Activated naive CD4-positive, alpha-beta T cell treated with anti-CD3 and anti-CD28 coated beads for 36 hours (primary cell): ENCODE measurements at places on chromosomes 4 and X. TPM values are rescaled to one million over a fixed set of nuclear protein-coding genes. Genes with fewer than 3 reads are reported as not detected.

UGT2A1 gene
- not detected for total RNA-seq

BEND2 gene
- total RNA-seq = not detected

GIMD1 gene
- not detected for total RNA-seq

SLC49A3 gene
- total RNA-seq = not detected

CENPI gene
- total RNA-seq = 20.4 TPM

MAGEB17 gene
- total RNA-seq = not detected

GNL3L gene
- total RNA-seq = 47.9 TPM

EDA2R gene
- total RNA-seq = 5.8 TPM

INTS6L gene
- 14.2 TPM for total RNA-seq

ARHGAP6 gene
- total RNA-seq = not detected

- DNase-seq = no peak
Observed at GRCh38 chrX:101539116-101539515, 11.2 kb upstream of the ARMCX1 start.

DNA sequence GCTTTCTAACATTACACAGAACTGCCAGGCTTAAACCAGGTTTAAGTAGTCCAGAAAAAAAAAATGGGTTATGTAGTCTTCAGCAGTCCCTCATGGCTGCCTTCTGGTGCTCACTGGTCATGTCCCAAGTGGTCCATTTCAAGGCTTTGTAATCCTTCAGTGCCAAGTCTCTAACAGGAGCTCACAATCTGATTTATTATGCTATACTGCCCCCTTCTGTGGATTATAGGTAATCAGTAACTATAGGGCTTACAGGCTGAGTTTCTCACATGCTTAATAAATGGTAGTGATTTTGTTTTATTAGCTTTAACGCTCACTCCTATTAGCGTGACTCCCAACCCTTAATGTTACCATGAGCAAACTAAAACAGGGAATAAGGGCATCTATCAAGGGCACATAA lies 92.5 kb upstream of the EDA2R start:
- DNase-seq = no peak

DNA sequence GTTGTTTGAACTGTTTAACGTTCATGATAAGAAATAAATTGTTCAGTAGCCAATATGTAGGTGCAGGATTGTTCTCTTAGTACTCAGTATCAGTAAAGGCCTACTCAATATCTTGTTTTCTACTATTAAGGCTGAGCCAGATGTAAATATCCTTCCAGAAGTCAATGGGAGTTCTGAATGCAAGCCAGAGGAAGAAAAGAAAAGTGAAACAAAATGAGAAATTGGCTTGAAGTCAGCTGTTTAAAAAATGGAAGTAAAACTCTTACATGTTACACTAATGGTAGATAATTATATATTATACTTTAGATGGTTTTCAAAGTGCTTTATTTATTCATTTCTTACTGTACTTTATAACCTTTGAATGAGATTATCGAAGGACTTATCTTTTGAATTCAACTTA lies 1417.9 kb downstream of the ADGRL3 start:
- no peak for DNase-seq

DNA sequence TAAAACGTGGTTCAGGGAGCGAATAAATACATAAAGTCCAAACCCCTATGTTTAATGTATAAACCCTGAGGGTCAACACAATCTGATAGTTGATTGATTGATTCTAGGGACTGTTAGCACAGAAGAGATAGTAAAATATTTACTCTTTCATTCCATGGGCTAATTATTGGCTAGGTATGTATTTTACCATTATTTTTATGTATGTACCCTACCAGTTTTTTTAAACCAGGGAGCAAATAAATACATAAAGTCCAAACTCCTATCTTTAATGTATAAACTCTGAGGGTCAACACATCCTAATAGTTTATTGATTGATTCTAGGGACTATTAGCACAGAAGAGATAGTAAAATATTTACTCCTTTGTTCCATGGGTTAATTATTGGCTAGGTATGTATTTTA lies 40.0 kb downstream of the ZFX start:
- no peak for DNase-seq

GRCh38 chr4:53346920-53347852 lies 18.7 kb downstream of the SCFD2 start:
- DNase-seq = no peak

DNA sequence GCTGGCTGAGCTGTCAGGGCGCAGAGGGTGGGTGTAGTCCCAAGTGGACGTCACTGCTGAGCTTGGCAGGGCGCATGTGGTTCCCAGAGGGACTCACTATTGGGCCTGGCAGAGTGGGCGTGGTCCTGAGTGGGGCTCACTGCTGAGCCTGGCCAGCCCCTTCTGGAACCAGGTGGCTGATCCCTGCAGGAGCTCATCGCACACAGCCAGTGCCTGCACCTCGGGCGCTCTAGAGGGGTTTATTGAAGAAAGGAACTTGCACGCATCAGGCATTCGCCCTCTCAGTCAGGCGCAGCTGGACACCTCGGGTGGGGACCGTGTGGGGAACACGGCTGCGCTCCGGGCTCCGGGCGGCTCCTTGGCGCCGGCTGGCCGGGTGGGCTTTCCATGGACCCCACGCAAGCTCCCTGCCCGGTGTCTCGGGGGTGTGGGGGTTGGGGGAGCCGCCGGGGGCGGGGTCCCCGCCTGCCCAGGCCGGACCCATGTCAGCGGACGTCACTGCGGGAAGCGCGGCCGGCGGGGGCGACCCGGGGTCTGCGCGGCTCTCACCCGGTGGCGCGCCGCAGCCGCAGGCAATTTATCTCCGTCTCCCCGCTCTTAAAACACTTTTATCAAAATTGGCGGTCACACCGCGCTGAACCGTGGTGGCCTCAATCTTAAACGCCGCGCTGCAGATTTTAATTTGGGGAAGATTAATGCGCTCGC lies 65.4 kb upstream of the NKX1-1 start:
- DNase-seq = no peak

- DNase-seq = no peak
Observed at GRCh38 chr4:112546476-112546875, 30.5 kb upstream of the NEUROG2 start.

GRCh38 chr4:188372829-188373228 lies 233.6 kb downstream of the TRIML1 start:
- DNase-seq = no peak

GRCh38 chr4:15934259-15934658 lies 4.3 kb downstream of the FGFBP1 start:
- no peak for DNase-seq

GRCh38 chr4:31788676-31789075 lies 1068.5 kb downstream of the PCDH7 start:
- no peak for DNase-seq

DNA sequence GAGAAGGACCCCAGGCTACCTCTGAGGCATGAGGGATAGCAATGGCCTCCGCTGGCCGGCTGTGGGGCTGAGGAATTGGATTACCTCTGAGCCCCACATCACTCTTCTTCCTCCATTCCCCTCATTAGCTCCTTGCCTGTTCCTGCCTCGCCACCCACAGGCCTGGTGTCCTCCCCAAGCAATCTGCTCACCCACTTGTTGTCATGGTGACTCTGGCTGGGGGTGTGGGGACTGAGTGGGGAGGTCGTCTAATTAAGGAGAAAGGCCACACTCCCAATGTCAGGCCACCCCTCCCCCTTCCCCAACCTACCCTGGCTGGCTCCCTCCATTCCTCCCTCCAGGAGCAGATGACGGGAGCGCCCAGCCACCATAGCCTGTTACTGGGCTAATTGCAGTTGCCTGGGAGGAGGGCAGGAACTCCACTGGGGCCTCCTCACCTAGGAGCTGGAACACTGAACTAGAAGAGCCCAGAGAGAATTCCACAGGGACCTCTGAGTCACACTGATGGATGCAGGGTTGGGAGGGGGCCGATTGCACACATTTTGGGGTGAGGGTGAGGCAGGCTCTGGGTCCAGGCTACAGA lies 20.7 kb downstream of the NALF2 start:
- no peak for DNase-seq

DNA sequence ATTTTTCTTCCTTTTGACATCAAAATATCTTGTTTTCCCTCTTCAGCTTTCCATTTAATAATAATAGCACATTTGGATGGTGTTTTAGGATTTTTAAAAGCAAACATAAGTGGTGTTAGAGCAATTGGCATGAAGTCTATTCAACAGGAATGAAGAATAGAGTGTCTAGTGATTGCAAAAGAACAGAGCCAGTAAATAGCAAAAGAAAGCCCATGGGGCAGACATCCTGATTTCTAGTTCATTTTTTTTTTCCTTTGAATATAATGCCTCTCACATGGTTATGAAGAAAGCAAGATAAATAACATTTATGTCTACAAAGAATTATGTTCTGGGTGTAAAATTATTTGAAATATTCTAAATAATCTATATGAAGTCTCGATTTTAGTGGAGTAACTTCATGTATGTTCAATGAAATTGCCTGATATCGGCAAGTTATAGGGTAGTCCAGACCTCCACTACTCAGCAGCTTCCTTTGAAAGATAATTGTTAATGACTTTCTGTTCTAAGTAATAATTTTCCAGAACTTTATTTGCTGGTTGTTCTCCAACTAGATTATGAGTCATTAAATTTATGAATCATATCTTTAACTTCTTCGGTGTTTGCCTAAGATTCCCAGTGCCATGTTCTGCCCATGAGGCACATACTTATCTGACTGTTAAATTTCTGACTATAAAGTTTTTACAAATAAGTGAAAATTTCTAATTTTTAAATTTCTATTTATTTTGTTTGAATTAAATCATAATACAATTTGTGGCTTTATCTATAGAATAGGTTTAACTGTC lies 587.9 kb downstream of the TLL1 start:
- no peak for DNase-seq

GRCh38 chrX:48030237-48030636 lies 23.4 kb downstream of the SPACA5 start:
- DNase-seq = no peak

- DNase-seq = no peak
Observed at GRCh38 chr4:83852085-83852451, 316.2 kb downstream of the GPAT3 start.

- no peak for DNase-seq
Observed at GRCh38 chr4:89099034-89099433, 12.3 kb upstream of the TIGD2 start.

GRCh38 chr4:71609651-71610050 lies 174.2 kb downstream of the GC start:
- DNase-seq = no peak

DNA sequence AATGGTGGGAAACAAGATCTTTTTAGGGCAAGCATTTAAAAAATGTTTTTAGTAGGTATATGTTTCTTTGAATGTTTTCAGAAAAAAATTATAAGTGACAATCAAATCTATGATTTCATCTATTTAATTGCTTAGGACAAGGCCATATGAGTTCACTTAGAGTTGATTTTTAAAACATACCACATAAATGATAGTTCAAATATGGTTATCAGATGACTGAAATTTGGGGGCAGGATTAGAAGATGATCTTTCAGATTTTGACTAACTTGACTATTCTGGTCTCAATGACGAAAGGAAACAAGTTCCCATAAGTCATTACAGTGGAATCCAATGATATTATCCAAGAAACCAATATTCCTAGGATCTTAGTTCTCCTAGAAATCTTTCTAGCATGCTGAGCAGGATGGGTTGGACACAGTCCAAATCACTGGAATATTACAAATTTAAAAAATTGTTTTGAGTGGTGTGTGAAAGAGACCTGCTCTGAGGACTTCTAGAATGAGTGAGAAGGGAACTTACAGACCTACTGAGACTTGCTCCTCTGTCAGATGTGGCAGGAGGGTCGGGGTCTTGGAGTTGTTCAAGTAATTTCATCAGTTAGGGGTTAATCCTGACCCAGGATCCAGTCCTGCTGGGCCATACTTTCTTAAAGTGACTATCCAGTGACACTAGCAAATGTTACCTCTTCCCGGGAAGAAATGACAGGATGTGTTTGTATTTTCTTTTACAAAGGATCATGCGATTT lies 20.0 kb downstream of the RHOH start:
- peak; percentile 32 for DNase-seq

DNA sequence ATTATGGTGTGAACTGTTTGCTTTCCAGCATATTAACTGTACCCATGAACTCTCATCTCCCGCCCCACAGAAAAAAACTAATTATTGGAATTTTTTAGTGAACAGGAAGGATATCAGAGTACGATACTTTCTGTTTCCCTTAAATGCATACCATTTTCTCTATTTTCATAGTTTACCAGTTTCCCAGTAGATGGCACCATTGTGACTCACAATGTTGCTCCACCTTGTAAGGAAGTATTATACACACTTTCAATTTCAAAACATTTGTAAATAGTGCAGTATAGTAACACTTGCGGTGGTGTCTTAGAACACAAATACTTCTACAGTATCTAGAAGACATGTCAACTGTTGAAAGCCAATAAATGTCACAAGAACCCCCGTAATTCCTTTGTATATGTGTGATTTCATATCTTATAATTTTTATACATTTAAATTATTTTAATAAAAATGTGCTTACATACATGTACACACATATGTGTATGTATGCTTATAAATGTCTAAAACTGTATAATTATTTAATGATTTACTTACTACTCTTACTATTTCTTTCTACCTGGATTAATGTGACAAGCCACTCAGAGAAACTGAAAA lies 167.3 kb downstream of the SLIT2 start:
- peak; percentile 11 for DNase-seq

GRCh38 chr4:15148691-15149090 lies 146.4 kb downstream of the CPEB2 start:
- DNase-seq = no peak

- DNase-seq = peak; percentile 52
Observed at GRCh38 chrX:55794405-55794804, 76.9 kb downstream of the RRAGB start.

DNA sequence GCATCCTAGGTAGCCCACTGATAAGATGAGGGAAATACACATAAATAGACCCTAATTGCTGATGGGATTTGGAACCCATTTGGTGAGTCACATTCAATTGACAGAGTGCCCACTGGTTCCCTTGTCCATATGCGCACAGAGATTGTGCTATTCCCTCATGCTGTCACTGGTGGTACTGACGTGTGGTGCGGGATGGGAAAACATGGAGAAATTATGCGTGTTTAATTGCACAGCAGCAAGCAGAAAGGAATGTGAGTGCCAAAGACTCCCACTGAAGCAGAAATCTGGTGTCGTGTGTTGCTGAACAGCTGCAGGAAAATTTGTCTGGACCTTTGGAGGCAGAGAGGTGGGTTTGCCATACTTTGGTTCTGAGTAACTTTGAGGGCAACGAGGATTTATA lies 92.2 kb downstream of the NHSL2 start:
- DNase-seq = no peak

DNA sequence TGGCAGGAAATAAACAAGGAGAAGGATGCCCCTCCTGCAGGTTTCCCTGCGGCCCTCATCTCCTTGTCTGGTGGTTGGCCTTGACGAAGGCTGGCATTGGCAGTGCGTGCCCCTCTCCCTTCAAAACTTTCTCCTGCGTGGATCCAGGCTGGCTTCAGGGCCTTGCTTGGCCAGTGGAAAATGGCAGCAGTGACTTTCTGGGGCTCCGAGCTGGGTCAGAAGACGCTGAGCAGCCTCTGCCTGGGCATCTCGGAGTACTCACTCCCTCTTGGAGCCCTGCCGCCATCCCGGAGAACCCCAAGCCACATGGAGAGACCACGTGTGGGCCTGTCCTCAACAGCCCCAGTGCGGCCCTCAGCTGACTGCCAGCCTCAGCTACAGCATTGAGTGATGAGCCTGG lies 39.5 kb downstream of the ADRA2C start:
- no peak for DNase-seq

- DNase-seq = no peak
Observed at GRCh38 chr4:185874516-185875230, 62.7 kb upstream of the SORBS2 start.

- DNase-seq = no peak
Observed at GRCh38 chr4:138702190-138702824, 313.3 kb upstream of the NOCT start.

- no peak for DNase-seq
Observed at GRCh38 chr4:83732114-83732635, 196.3 kb downstream of the GPAT3 start.

GRCh38 chr4:92864096-92864495 lies 560.3 kb downstream of the GRID2 start:
- no peak for DNase-seq

GRCh38 chr4:185344743-185345538 lies 50.8 kb downstream of the LRP2BP start:
- DNase-seq = no peak
